ENCODE measurements at places on chromosomes 3 and 15. TPM values are rescaled to one million over a fixed set of nuclear protein-coding genes. Genes with fewer than 3 reads are reported as not detected.

CLASP2 gene
- 47.6 TPM for total RNA-seq

- DNase-seq = no peak
Measured at GRCh38 chr3:6039971-6040370, 820.9 kb upstream of the GRM7 start.

BOC gene
- not detected for total RNA-seq

DOCK3 gene
- total RNA-seq = not detected

- DNase-seq = no peak
Measured at GRCh38 chr15:78007964-78008886, 69.3 kb downstream of the TBC1D2B start.

- DNase-seq = peak; percentile 98
Measured at GRCh38 chr3:29324180-29324651, 43.3 kb downstream of the RBMS3 start.

DNA sequence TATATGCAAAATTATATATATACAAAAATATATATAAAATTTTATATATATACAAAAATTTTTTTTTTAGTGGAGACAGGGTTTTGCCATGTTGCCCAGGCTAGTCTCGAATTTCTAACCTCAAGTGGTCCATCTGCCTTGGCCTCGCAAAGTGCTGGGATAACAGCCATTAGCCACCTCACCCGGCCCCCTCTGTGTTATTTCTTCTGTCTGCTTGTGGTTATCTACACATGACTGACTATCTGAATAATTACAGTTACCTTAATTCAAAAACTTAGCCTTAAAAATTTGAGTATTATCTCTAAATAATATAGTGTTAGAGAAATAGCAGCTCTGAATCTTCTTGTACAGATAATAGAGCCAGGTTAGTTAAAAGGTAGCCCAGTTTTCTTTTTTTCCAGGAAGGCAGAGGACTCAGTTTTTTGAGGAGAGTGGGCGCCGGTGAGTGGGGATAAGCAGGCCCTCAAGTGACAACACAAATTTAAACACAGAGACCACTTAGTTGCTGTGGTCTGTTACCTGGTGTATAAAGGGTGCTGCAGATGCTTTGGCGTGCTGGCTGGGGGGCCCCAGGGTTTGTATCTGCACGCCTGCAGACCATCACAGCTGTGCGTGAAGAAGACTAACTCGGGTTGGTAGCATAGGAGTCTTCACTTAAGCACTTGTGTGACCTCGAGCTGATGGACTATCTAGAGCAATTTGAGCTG is 83.7 kb downstream of the TRAK1 start:
- DNase-seq = no peak

C3orf85 gene
- total RNA-seq = not detected

GRCh38 chr15:44489464-44489863 is 47.5 kb upstream of the EIF3J start:
- peak; percentile 86 for DNase-seq

GRCh38 chr3:100288288-100288894 is 27.6 kb downstream of the TBC1D23 start:
- DNase-seq = no peak

GOLGA6A gene
- not detected for total RNA-seq

DNA sequence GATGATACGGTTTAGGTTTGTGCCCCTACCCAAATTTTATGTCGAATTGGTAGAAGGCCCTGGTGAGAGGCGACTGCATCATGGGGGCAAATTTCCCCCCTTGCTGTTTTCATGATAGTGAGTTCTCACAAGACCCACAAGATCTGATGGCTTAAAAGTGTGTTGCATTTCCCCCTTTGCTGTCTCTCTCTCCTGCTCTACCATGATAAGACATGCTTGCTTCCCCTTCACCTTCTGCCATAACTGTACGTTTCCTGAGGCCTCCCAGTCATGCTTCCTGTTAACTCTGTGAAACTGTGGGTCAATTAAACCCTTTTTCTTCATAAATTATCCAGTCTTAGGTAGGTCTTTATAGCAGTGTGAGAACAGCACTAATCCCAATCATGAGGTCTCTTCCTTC is 381.2 kb downstream of the RSL24D1 start:
- no peak for DNase-seq

LCTL gene
- not detected for total RNA-seq

CCR9 gene
- total RNA-seq = not detected

DNA sequence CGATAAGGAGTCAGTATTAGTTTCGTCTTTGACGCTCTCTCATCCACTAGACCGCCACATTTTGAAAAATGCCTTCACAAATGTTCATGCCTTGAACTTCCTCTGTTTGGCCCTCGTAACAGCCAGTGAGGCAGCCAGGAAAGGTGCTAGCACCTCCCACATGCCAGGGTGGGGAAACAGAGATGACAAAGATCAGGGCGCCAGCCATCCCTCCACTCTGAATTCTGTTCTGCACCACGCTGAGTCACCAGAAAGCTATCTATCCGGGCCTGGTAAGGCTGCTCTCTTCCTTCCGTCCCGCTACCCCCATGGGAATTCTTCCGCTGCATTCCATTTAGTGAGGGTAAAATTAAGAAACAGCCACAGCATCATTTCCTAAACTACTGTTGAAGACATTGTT is 31.3 kb upstream of the BCL2L10 start:
- DNase-seq = peak; percentile 85

COPB2 gene
- 140 TPM for total RNA-seq

SSUH2 gene
- not detected for total RNA-seq

GRCh38 chr15:50764461-50765194 is 878 bp downstream of the SPPL2A start:
- DNase-seq = peak; percentile 59

DNA sequence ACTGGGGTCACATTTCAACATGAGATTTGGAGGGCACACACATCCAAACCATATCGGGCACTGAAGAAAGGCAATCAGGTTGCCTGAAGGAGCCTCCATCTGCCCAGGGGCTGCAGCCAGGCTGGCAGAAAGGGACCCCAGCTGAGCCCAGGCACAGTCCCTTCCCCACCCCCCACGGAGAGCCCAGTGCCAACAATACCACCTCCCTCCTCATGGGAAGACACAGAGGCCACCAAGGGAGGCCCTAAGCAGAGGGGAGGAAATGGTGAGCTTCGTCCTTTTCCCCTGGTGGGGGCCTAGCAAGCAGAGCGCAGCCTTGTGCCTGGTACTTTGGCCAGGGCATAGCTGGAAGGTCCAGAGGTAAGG is 3.0 kb upstream of the STRA6 start:
- DNase-seq = no peak

WWTR1 gene
- total RNA-seq = 142 TPM

GRCh38 chr3:169863458-169863899 is 6.3 kb downstream of the LRRC31 start:
- DNase-seq = peak; percentile 74

- peak; percentile 64 for DNase-seq
Measured at GRCh38 chr3:157129803-157130466, 30.0 kb downstream of the CCNL1 start.

DNA sequence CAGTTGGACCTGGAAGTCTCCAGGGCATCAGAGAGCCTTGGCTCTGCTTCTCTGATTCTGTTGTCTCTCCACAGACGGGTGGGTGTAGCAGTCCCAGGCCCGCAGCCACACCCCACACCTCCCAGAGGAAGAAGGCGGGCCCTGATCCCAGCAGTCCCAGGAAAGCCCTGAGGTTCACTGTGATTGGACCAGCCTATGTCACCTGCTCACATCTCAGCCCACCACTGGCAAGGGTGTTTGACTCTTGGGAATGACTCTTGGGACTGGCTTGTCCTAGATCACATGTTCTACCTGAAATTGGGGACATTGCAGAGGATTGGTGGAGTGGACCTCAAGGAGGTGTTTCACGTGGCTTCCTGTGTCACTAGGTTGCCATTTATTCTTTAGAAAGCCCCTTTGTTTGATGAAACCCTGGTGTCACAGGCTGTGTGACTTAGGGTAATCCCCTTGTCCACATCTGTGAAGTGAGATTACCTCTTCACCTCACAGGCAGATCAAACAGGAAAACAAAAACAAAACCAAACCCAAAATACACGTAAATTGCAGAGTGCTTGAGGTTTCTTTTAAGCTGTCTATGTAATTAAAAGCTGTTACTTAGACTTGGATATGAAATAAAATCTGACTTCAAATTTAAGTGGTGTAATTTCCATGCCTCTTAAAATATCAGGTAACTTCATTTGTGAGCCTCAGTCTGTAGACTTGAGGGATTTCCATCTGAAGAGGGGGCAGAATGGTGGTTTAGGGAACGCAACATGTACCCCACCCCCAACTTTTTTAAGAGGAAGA is 26.7 kb downstream of the FLNB start:
- no peak for DNase-seq

DNA sequence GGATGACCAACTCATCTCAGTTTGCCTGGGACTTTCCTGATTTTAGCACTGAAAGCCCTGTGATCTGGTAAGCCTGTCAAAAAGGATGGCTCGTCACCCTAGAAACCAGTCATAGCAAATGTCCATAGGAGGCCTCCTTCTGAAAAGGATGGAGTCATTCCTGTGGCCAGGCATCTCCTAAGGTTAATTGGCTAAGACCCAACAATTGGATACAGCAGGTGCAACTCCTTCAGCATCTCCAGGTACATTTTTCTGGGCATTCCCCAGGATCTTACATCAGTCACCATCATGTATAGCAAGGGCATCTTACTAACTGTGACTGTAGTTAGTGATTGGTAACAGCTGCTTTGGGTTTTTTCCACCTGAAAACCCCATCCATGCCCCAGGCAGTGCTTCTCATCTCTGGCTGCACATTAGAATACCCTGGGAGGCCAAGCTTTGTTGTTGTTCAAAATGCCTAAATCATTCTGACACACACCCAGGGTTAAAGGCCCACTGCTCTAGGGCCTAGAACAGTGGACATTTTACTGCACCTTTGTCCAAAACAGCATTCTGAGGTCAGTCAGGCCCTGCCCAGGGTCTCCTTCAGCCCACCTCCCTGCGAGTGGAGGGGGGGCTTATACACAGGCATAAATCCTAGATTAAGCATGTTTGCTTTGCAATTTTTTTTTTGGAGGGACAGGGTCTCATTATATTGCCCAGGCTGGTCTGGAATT is 28.3 kb upstream of the GALNT15 start:
- no peak for DNase-seq

Data from lung microvascular endothelial cell (primary cell).